Nucleus accumbens (tissue), 56 donors: ENCODE measurements at places on chromosomes 2 and 18.

DNA sequence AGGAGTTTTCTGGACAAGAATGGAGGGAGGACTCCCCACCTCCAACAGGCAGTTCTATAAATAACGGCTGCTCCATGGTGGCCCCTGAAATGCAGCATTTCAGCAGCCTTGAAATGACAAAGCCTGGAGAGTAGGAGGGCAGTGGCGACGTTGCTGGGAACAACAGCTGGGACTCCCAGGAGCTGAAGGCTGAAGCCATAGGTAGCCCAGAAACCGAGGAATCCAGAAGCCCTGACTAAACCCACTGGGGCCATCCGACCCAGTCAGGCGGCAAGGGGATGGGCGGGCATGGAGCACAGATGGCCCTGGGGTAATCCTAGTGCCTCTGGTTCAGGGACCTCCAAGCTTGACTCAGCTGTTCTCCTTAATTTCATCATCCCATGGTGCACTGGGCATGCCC is 9.0 kb downstream of the PRKAG3 start:
- DNase-seq, result no peak

DNA sequence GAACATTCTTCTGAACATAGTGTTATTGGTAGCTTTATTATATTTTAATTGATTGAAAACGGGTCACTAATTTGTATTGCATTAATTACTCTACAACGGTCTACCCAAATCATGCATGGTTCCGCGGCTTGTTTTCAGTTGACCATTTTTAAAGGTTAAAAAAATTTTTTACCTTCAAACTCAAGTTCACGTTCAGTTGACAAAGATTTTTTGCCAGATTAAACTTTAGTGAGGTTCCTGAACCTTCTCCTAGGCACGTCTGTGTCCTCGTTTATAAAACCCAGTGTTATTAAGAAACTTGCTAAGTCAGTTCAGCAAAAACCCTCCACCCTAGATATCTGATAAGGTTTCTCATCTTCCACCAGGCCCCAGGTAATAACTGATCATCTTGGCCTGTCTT is 331.2 kb downstream of the ALK start:
- DNase-seq, result no peak

DNA sequence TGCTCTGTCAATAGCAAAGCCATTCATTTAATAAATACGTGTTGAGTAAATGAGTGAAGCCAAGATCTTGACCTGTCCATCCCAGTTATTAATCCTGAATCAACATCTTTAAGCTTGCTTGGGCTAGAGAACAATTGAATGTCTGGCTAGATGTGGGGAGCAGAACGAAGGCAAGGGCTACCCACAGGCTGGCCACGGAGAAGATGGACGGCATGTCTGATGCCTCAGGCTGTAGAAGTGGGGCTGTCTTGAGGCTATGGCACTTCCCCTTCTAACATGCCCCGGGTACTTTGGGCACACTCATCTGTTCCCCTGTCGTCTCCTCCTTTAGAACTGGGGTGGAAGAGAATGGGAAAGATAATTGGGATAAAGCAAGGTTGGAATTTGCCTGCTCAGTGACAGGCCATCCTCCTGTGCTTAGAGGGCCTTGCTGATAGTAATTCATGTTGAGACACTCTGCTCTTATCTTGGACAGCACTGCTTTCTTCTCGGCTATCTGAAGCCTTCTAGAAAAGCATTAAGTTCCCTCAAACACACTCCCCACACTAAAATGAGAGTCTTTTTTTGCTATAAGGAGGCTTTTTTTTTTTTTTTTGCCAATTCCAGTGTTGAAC is 225.7 kb downstream of the MREG start:
- no peak for DNase-seq

- no peak for DNase-seq
These were observed 141.6 kb upstream of the RIOK3 start for GRCh38 chr18:23311351-23312121.

DNA sequence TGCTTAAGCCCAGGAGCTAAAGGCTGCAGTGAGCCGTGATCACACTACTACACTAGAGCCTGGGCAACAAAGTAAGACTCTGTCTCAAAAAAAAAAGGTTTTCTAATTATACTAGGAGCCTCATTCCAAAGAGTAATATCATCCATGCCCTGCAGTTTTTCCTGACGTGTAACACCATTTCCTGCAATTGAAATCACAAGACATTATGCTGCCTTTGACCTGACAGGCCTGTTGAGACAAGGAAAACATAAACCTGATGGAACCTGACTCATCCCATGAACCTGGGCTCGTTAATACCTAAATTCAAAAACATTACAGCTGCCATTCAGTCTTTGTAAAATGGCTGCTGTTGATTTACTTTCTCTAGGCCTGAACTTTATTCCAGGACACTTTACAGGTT is 58.7 kb upstream of the PEX13 start:
- no peak for DNase-seq

DNA sequence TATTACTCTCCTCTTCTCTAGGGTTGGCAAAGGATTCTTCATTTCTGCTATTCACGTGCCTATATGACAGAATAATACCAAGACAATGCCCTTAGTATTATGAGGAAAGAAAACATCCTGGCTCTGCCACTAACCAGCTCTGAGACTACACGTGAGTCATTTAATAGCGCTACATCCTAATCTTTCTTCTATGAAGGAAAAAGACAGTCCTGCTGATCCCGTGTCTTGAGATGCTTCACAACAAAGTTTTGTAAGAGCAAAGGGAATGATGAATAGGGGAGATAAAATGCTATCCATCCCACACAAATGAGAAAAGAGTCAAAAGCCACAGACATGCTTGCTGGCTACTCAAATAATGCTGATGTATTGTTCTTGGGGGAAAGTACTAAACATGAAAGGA is 152.8 kb downstream of the PID1 start:
- DNase-seq, result no peak

DNA sequence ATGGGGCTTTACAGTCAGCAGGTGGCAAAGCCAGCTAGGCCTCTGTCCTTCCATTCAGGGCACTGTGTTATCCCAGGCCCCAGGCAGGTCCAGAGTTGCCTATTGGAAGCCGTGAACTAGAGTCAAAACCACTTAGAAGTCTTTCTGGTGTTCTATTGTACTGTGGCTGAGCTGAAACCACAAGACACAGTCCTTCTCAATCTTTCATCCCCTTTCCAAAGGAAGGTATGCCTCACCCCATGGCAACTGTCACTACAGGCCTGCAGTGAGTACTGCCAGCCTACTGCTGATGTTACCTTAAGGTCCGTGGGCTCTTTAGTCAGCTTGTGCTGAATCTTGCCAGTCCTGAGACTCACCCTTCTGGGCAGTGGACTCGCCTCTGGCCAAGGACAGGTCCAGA is 181.6 kb downstream of the GULP1 start:
- DNase-seq, result no peak
